H1 (cell line): ENCODE measurements at places on chromosomes 7 and 10.
A peak's percentile ranks its signal among the peaks of the same experiment; 100 is the strongest.

GRCh38 chr7:25894002-25894901 is 257.7 kb upstream of the NFE2L3 start:
- H3K36me3 ChIP-seq = no peaks in the 10 kb centered on the region
- no peaks in the 10 kb centered on the region for H3K27me3 ChIP-seq
- H3K27ac ChIP-seq = no peak overlapping the region
- H3K4me1 ChIP-seq = no peaks in the 10 kb centered on the region; the same call in 1 of the 2 replicates

- no peak overlapping the region for H3K27ac ChIP-seq
- H3K4me3 ChIP-seq = no peak overlapping the region
- peaks cover 2% of the 10 kb centered on the region for H3K4me1 ChIP-seq
- H3K36me3 ChIP-seq = no peaks in the 10 kb centered on the region
- no peaks in the 10 kb centered on the region for H3K27me3 ChIP-seq
These were observed 35.6 kb downstream of the PLAC9 start for GRCh38 chr10:80168162-80168511.

DNA sequence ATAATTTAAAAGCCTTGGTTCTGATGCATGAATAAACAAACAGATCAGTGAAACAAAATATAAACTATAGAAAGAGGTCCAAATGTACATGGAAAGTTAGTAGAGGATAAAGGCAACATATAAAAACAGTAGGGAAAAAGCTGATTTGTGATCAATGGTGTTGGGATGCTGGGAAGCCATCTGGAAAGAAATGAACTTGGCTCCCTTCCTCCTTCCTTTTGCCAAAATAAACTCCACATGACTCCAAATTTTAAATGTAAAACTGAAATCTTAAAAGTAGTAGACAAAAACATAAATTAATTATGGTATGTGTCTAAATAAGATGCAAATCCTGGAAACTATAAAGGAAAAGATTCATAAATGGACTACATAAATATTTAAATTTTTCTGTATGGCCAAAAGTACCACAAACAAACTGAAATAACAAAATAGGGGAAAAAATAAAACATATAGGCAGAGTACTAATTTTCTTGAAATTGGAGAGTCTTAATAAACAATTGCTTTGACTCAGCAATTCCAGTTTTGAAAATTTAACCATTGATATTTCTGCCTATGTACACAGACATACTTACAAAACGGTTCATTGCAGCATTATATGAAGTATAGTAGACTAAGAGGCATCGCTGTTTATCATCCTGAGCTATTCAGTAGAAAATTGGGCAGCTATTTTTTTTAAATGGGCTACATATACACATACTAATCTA is 77.0 kb upstream of the TRIM24 start:
- no peak overlapping the region for H3K27ac ChIP-seq
- no peaks in the 10 kb centered on the region for H3K4me1 ChIP-seq
- no peaks in the 10 kb centered on the region for H3K36me3 ChIP-seq
- no peaks in the 10 kb centered on the region for H3K27me3 ChIP-seq
- H3K4me3 ChIP-seq = no peak overlapping the region
- DNase-seq = no peak

DNA sequence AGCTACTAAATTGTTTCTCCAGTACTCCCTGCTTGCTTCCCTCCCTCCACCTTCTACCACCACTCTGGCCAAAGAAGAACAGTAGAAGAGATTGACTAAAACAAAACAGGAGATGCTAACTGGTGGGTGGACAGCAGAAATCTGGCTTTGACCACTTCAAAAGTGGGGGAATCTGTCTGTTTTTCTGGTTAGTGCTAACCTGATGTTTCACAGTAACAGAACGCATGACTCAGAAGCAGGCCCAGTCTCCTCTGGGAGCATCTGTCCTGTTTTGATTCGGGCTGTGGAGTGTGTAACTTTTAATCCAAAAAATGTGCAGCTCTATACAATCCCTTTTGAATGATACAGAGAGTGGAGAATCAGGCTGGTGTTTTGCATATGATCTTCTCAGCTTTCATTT is 32.7 kb upstream of the ZNF438 start:
- H3K27me3 ChIP-seq = no peaks in the 10 kb centered on the region
- no peak overlapping the region for H3K27ac ChIP-seq
- H3K4me1 ChIP-seq = no peaks in the 10 kb centered on the region

DNA sequence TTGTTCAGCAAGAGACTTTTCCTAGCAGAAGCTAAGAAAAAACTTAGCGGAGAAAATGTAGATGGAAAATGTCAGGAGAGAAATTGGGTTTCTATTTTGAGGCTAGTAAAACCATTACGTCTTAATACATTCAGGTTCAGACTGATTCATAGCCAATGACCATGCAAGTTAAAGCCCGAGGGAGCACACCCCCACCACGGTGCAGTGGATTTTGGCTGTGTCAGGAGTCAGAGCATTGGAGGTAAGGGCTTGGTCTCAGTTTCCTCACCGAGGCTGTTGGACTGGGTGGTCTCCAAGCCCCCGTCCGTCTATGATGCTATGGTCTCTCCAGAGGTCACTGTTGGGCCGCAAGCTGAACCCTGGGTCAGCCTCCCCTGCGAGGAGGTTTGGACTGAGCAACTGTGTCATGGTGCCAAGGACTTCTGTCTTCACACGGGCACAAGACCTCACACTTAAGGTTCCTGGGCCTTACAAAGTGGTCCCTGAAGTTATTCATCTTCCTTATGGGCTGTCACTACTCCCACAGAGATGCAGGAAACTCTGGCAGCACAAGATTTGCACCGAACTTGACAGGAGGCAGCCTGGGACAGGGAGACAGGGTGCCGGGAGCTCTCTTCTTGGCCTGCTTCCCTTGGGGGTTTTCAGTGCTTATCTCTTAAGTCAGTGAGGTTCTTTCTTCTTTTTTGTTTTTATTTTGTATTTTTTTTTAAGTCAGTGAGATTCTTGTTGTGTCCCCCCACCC is 186.8 kb downstream of the PHTF2 start:
- H3K27me3 ChIP-seq = no peaks in the 10 kb centered on the region
- peaks cover 3% of the 10 kb centered on the region; the same call in 1 of the 2 replicates for H3K4me1 ChIP-seq
- H3K36me3 ChIP-seq = no peaks in the 10 kb centered on the region
- H3K27ac ChIP-seq = no peak overlapping the region
- no peak for DNase-seq

DNA sequence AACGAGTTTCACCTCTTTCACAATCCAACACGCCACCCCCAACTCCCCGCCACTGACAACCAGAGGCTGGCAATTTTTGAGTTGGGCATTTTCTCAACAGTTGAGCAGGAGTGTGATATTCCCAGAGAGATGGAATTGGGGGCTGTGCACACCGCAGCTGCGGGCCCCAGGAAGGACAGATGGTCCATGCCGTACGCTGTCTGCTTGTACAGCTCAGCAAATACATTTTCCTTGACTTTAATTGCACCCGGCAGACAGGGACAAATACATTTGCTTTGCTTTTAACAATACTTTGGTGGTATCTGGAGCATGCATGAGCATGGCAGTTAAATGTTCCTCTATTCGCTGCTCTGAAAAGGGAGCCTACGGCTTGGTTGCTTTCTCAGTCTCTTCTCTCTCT is 354.2 kb upstream of the DPP6 start:
- no peaks in the 10 kb centered on the region for H3K27me3 ChIP-seq
- H3K4me3 ChIP-seq = no peak overlapping the region
- no peaks in the 10 kb centered on the region for H3K4me1 ChIP-seq
- H3K36me3 ChIP-seq = no peaks in the 10 kb centered on the region

GRCh38 chr7:158296798-158297104 is 290.9 kb downstream of the PTPRN2 start:
- DNase-seq = peak; percentile 30
- no peak overlapping the region for H3K4me3 ChIP-seq
- H3K4me1 ChIP-seq = peaks cover 9% of the 10 kb centered on the region
- H3K36me3 ChIP-seq = no peaks in the 10 kb centered on the region
- H3K27ac ChIP-seq = no peak overlapping the region

- H3K4me3 ChIP-seq = no peak overlapping the region
- no peaks in the 10 kb centered on the region for H3K4me1 ChIP-seq
These were observed 147.2 kb downstream of the TMEM178B start for GRCh38 chr7:141221007-141221612.

GRCh38 chr7:22597844-22598243 is 97.9 kb upstream of the STEAP1B start:
- no peak for DNase-seq
- H3K36me3 ChIP-seq = no peaks in the 10 kb centered on the region
- H3K4me3 ChIP-seq = no peak overlapping the region
- H3K27me3 ChIP-seq = no peaks in the 10 kb centered on the region

DNA sequence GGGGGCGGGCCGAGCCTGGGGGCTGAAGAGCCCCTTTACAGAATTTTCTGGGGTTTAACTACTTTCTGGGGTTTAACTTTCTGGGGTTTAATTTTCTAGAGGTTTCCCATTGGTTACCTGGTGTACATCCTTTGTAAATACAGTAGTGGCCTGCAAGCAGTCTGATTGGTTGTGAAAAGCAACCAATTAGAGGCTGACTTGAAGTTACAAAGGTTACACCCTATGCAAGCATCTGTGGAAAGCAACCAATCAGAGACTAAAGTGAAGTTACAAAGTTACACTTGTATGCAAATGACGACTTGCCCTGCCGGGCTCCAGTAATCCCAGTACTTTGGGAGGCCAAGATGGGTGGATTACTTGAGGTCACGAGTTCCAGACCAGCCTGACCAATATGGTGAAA is 27.4 kb downstream of the GTF2I start:
- H3K4me1 ChIP-seq = no peaks in the 10 kb centered on the region
- H3K4me3 ChIP-seq = no peak overlapping the region
- DNase-seq = no peak
- H3K27ac ChIP-seq = no peak overlapping the region
- H3K36me3 ChIP-seq = peaks cover 12% of the 10 kb centered on the region; the same call in 1 of the 2 replicates

DNA sequence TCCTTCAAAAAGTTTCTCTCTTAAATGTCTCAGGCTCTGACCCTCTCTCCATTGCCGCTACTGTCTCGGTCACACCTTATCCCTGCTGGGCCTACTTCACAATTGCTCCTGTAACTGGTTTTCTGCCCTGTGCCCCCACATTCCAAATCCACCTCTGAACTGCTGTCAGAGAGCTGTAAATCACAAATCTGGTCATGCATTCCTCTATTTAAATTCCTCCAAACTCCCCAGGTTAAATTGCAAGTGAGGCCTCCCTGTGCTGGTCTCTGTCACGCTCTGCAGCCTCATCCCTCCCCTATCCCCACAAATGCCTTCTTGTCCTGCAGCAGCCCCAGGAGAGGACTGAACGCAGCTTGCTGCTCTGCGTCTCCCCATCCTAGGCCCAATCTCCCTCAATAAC is 40.4 kb upstream of the CDCA7L start:
- H3K4me3 ChIP-seq = no peak overlapping the region
- DNase-seq = no peak
- no peaks in the 10 kb centered on the region for H3K36me3 ChIP-seq
- no peaks in the 10 kb centered on the region for H3K27me3 ChIP-seq
- H3K27ac ChIP-seq = no peak overlapping the region

- H3K4me3 ChIP-seq = no peak overlapping the region
- peak; percentile 85 for DNase-seq
- H3K27ac ChIP-seq = no peak overlapping the region
These were observed 99.4 kb downstream of the CTBP2 start for GRCh38 chr10:125060826-125061556.

GRCh38 chr10:102009801-102010425 is 46.1 kb downstream of the ARMH3 start:
- no peaks in the 10 kb centered on the region for H3K36me3 ChIP-seq
- H3K4me3 ChIP-seq = no peak overlapping the region
- peak; percentile 17 for DNase-seq
- no peaks in the 10 kb centered on the region for H3K27me3 ChIP-seq
- peaks cover 4% of the 10 kb centered on the region; the same call in 1 of the 2 replicates for H3K4me1 ChIP-seq

DNA sequence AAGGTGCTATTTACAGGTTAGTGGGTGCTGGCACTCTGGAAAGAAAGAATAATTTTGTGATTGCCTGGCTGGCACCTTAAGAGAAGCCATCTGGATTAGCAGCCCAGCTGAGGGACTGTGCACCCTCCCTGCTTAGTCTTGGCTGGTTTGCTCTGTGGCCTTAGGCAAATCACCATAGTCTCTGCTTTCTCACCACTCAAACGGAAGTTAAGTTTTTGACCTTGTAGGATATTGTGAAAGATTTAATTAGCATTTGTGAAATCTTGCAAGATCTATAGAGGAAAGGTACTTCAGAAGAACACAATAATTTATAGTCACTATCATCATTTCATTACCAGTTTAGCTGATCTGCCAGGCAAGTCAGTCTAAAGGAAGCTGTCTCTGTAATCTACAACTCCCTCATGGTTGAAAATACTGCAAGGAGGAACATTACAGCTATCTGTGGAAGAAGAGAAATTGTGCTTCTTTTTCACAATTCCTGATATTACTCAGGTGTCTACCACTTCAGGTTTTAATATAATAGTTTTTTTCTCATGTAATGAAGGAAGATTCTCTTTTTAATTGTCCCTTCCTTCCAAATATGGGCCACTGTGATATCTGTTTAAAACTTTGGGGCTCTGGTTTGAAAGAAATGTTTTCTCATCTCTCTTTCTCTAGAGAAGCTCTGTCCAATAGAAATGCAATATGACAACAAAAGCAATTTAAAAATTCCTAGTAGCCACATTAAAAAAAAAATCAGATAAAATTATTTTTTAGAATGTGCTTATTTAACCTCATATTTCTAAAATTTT is 219.6 kb downstream of the PTEN start:
- H3K4me3 ChIP-seq = no peak overlapping the region
- DNase-seq = no peak
- H3K36me3 ChIP-seq = no peaks in the 10 kb centered on the region

DNA sequence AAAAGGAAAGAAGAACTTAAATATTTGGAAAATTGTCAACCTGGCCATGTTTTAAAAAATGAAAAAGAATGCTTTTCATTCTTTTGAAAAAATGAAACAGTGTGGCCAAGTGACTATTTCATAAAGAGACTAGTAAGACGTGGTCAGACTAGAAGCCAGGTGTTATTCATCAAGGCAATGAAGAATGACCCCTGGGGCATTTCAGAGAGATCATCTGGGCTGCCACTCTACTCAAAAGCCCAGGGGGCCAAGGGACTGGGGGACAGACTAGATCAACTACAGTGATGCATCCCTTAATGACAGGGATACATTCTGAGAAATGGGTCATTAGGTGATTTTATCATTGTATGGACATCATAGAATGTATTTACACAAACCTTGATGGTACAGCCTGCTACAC is 199.4 kb downstream of the STK31 start:
- no peaks in the 10 kb centered on the region for H3K36me3 ChIP-seq
- H3K4me3 ChIP-seq = no peak overlapping the region
- no peak for DNase-seq
- H3K27me3 ChIP-seq = no peaks in the 10 kb centered on the region
- H3K27ac ChIP-seq = no peak overlapping the region
- H3K4me1 ChIP-seq = no peaks in the 10 kb centered on the region

- peaks cover 15% of the 10 kb centered on the region for H3K36me3 ChIP-seq
- H3K27me3 ChIP-seq = no peaks in the 10 kb centered on the region
- no peaks in the 10 kb centered on the region for H3K4me1 ChIP-seq
- H3K4me3 ChIP-seq = no peak overlapping the region
- no peak for DNase-seq
These were observed 19.1 kb downstream of the SEMA3A start for GRCh38 chr7:84175461-84175860.

DNA sequence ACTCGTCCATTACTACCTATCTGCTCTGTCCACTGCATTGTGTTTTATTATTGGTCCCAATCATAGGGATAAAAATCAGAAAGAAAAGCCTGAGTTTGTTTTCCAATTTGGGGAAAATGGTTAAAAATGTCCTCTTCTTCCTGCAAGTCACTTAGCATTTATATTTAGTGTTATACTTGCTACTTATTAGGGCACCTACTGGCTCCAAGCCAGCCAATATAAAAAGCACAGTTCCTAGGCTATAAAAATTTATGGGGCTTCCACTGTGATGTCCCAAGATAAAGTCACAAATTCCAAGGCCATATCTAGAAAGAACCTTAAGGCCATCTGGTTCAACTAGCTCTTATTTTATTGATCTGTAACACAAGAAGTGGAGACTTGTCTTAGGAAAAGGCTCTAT is 3.2 kb downstream of the SLC35B4 start:
- no peak overlapping the region for H3K27ac ChIP-seq
- H3K27me3 ChIP-seq = no peaks in the 10 kb centered on the region
- H3K36me3 ChIP-seq = no peaks in the 10 kb centered on the region
- H3K4me1 ChIP-seq = no peaks in the 10 kb centered on the region
- H3K4me3 ChIP-seq = no peak overlapping the region
